ENCODE measurements at places on chromosomes 6 and 20. TPM values are rescaled to one million over a fixed set of nuclear protein-coding genes. Genes with fewer than 3 reads are reported as not detected.

DNA sequence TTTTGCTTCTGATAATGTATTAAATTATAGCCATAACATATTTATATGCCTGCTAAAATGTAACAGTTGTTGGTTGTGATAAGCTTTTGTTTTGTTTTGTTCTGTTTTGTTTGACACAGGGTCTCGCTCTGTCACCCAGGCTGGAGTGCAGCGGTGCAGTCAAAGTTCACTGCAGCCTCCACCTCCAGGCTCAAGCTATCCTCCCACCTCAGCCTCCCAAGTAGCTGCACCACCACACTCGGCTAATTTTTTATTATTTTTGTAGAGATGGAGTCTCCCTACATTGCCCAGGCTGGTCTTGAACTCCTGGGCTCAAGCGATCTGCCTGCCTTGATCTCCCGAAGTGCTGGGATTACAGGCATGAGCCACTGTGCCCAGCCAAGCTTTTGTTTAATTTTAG is 157.8 kb downstream of the ARID1B start:
- no peak for DNase-seq

Gene TSBP1
- not detected for total RNA-seq

Gene BPIFB2
- not detected for total RNA-seq

Gene ADGRG6
- total RNA-seq, result 17.6 TPM

Data from mucosa of descending colon (tissue), 3 donors.